ENCODE measurements at places on chromosomes 13 and 19. TPM values are rescaled to one million over a fixed set of nuclear protein-coding genes. Genes with fewer than 3 reads are reported as not detected.

DNA sequence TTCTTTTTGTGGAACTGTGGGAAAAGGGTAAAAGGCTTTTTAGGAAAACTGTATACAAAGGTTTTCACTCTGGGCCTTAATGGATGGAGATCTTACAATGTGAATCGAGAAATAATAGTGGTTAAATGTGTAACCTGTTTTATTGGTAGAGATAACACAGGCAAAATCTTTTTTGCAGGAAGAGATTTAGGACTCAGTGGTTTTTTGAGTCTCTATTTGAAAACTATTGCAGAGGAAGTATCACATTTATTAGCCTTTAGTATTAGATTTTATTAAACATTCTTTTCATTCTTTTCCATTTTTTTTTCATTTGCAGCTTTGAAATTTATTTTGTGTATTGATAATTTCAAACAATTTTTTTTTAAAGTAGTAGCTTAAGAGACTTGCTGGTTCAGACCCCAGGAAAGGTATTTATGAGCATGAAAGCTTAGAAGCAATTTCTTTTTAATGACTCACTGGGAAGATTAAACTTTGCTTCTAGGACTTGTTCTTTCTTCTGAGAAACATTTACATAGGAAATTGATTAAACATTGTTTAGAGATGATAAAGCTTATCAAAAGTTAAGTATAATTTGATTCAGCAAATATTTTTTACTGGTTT lies 10.5 kb downstream of the KLF5 start:
- DNase-seq: no peak

DNA sequence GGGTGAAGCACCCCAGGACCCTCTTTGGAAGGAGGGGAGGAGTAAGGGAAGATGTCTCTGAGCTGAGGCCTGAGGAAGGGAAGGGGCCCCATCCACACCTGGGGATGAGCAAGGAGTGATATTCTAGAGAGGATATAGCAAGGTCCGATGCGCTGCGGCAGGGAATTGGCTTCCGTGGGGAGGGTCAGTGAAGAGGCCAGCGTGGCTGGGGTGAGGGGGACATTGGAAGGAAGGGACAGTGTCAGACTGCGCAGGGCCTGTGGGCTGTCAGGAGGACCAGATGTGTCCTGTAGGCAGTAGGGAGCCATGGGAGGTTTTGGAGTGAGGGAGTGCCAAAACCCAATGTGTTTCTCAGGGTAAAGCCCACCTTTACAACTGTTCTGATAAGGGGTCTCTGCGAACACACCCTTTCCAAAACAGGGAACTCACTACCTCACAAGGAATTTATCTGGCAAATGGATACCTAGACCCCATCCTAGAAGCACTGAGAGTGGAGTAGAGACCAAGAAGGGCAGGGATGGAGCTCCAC lies 3.7 kb downstream of the LMTK3 start:
- DNase-seq: no peak

- DNase-seq: no peak
Measured at GRCh38 chr19:47096721-47097120, 16.9 kb downstream of the ZC3H4 start.

DNA sequence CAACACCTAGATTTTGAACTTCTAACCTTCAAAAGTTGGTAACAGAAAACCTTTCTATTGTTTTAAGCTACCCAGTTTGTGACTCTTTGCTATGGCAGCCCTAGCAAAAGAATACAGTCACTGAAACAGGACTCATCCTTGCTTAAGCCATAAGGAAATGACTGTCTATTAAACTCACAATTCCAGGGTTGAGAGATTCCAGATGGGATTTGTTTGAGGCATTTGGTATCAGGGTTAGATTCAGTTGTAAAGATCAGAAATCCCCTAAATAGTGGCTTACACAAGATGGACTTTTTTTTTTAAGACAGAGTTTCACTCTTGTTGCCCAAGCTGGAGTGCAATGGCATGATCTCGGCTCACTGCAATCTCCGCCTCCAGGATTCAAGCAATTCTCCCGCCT lies 41.1 kb upstream of the RGCC start:
- no peak for DNase-seq

S1PR4 gene
- 0.21 TPM for polyA plus RNA-seq

CGB1 gene
- not detected for polyA plus RNA-seq

MATK gene
- polyA plus RNA-seq: 0.57 TPM

KIR3DL2 gene
- polyA plus RNA-seq: not detected

Measured in left renal pelvis (tissue), 4 donors.